Caco-2 (cell line): ENCODE measurements at places on chromosomes 16 and 17.

DNA sequence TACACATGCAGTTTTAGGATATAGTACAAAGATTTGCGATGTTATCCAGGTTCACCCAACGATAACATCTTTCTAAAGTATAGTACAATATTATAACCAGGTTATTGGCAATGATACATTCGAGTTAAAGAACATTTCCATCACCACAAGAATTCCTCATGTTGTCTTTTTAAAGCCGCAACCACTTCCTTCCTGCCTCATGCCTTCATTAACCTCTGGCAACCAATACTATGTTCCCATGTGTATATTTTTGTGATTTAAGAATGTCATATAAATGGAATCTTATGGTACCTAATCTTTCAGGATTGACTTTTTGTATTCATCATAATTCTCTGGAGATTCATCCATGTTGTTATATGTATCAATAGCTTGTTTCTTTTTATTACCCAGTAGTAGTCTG, 1183.2 kb downstream of the CDH11 start:
- no peak for DNase-seq

DNA sequence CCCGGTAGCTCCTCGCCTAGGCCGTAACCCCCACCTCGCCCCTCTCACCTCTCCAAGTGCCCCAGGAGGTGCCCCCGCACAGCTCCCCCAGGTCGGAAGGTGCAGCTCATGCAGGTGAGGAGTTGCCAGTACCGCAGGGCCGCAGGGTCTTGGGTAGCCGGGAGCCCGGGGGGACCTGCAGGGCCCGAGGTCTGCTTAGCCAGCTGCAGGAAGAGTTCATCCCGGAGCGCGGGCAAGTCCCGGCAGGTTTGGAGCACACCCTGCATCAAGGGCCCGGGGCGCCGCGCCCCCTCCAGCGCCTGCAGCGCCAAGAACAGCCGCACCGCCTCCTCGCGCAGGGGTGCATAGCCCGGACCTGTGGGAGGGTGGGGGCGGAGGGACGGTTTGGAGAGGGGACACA, 4.8 kb downstream of the PLEKHH3 start:
- DNase-seq, result no peak

- no peak for DNase-seq
Measured at GRCh38 chr17:1440921-1441320, 15.1 kb downstream of the CRK start.

DNA sequence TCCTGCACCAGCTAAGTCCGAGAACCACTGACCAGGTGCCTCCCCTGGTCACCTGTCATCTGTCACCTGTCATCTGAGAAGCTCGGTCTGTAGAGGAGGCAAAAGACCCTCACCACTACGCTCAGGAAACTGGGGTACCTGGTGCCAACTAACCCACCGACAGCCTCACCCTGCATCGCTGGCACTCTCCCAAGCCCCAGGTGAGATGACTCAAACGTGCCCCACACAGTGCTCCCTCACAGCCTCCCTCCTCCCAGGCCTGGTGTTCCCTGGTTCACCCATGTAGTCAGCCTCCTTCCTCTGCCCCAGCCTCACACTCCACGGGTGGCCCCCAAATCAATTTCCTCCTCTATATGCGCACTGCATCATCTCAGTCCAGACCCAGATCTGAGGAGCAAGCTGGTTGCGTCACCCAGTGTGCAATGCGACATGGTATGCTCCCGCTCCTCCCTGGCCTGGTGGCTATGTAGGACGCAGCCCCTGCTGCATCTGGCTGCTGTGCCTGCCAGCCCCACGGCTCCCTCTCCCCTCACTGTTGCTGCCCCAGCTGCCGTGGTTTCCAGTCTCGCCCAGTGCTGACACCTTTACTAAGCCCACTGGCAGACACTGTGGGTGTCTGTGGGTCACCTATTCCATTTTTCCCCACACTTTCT, 68.3 kb downstream of the GTF3C1 start:
- no peak for DNase-seq

GRCh38 chr17:79291391-79291790, 216.8 kb downstream of the ENGASE start:
- no peak for DNase-seq

- no peak for DNase-seq
Measured at GRCh38 chr17:32136856-32137255, 5.4 kb upstream of the RHOT1 start.

GRCh38 chr16:9706217-9706836, 475.9 kb downstream of the GRIN2A start:
- DNase-seq, result no peak

DNA sequence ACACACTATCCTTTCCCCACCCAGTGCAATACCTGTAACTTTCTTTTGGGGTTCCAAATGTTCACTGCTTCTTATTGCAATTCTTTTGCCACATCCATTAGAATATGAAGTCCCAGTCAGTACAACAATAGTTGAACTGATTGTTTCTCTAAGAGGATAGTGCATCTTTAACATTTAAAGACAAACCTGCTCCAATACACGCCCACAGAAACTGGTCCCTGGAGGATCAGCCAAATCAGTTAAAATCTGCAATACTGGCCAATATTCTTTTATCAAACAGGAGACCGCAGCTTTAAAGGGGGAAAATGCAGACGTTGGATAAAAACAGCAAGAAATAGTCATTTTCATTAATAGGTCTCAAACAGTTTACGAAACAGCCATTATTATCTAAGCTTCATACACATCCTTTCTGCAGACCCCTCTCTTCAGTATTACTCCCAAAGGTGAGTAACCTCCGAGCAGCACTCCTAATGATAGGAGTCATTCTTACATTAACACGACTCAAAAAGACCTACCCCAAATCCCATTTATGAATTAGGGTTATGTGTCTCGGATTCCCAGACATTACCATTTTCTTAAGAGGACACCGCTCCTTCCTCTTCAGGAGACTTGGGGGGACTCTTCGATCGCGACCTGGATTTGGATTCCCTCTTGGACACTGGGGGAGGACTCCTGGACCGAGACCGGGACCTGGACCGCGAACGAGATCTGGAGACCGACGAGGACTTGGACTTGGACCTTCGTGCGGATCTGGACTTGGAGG, 1.4 kb downstream of the SRSF2 start:
- no peak for DNase-seq

- no peak for DNase-seq
Measured at GRCh38 chr17:78129351-78130089, 965 bp upstream of the TMC6 start.

DNA sequence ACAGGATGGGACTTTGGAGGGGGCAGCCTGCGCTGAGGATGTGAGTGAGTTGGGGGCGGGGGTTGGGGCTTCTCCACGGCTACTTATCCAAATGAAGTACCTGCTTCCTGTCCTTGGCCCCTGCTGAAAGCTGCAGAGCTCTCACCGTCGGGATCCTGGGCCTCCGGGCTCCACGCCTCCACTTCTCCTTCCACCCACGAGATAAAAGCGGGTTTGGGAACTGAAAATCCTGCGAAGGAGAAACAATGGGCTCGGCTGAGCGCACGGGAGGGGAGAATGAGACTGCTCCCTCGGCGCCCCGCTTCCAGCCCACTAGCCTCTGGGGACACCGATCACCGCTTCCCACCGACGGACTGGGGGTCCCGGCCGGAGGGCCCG, 486 bp downstream of the ZNF785 start:
- no peak for DNase-seq

DNA sequence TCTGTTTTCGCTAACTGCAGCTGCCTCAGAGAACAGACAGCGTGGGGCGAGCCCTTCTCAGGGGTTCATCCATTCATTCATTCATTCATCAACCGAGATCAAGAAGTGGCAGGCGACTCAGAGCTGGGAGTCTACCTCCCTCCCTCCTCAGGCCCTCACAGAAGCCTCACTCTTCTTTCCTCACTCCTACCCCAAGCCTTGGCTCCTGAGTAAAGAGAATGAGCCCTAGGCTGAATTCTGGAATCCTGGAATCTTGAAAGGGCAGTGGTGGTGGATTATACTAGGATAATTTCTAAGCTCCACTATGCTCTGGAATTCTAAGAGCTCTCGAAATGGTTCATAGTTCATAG, 2.3 kb upstream of the DLX3 start:
- DNase-seq, result no peak

DNA sequence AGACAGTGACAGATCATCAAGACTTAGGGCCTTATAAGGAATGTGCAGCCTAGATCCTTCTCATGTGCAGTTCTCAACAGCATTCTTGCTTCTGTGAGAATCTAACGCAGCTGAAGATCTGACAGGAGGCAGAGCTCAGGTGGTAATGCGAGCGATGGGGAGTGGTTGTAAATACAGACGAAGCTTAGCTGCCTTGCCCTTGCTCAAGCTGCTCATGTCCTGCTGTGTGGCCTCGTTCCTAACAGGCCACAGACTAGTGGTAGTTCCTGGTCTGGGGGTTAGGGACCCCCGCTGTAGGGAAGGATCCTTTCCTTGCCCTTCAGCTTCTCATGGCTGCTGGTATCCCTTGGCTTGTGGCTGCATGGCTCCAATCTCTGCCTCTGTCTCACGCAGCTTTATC, 10.3 kb upstream of the NTN1 start:
- no peak for DNase-seq

GRCh38 chr17:50518384-50519023, 10.3 kb downstream of the MYCBPAP start:
- no peak for DNase-seq

DNA sequence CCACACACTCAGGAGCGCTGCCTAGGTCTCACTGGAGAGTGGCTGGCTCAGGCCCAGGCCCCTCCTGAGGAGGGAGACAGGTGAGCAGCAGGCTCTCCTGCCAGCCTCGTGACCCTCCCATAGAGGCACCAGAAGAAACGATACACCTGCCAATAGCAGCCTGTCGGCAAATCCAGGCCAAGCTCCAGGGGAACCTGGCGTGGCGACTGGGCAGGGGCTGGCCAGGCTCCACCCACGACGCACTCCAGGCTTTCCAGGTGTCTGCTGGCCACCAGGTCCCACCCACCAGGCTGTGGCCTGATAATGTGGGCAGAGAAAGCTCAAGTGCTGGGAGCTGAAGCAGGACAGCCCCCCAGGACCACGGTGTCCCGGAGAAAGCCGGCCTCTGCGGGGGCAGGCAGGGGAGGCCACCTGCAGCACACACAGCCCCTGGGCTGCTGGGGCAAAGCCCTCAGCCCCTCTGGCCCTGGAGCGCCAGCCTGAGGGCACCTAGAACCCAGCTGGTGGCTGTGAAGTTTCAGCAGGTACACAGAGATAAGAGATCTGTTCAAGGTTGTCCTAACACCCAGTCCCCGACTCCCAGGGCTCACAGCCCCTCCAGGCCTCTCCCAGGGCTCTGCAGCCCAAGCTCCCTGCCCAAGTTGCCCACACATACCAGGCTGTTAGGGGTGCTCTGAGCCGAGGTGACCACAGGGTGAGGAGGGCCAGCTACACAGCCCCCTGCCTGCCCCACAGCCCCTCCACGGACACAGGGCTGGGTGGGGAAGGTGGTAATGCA, 2.4 kb downstream of the PGAP6 start:
- peak; percentile 29 for DNase-seq

- peak; percentile 32 for DNase-seq
Measured at GRCh38 chr16:5709889-5710288, 612.3 kb upstream of the EEF2KMT start.

DNA sequence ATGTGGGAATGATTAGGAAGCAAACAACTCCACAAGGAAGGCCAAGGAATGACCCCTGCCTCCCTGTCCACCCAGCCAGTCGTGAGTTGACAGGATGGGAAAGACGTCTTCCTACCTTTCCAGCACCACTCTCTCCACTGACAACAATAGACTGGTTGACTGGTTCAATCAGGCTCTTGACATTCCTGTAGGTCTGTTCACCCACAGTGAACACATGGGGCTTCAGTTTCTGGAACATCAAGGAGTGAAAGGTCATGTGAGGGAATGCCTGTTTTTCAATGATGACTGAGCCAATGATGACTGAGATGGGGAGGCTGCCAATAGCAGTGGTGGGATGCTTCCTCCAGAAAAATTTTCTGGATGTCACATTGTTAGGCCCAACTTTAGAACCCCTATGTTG, 9.6 kb downstream of the MYO19 start:
- DNase-seq, result no peak

DNA sequence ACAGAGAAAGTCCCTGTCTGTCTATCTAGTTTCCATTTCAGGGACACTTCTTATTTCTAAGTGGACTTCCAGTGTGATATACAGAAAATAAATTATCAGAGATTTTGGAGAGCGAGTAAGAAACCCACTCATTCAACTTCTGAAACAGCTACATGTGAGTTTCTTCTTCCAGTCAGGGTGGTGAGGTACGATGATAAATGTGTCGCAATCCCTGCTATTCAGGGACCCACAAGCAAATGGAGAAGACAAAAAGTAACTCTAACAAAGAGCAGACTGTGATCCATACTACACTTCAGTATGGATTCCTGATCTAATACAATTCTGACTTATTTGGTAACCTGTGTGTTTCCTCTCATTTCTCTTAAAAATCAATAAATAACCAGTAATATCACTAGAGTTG, 16.8 kb downstream of the CNTNAP4 start:
- DNase-seq, result no peak

- DNase-seq, result peak; percentile 52
Measured at GRCh38 chr16:50202926-50203624, 50.0 kb downstream of the TENT4B start.

- DNase-seq, result no peak
Measured at GRCh38 chr16:87254296-87254695, 62.9 kb downstream of the C16orf95 start.

- DNase-seq, result no peak
Measured at GRCh38 chr17:35775583-35775982, 14.9 kb downstream of the C17orf50 start.

- no peak for DNase-seq
Measured at GRCh38 chr17:17443173-17443572, 33.6 kb upstream of the MED9 start.
